T follicular helper cell (primary cell): ENCODE measurements at places on chromosomes 1 and 21.

DNA sequence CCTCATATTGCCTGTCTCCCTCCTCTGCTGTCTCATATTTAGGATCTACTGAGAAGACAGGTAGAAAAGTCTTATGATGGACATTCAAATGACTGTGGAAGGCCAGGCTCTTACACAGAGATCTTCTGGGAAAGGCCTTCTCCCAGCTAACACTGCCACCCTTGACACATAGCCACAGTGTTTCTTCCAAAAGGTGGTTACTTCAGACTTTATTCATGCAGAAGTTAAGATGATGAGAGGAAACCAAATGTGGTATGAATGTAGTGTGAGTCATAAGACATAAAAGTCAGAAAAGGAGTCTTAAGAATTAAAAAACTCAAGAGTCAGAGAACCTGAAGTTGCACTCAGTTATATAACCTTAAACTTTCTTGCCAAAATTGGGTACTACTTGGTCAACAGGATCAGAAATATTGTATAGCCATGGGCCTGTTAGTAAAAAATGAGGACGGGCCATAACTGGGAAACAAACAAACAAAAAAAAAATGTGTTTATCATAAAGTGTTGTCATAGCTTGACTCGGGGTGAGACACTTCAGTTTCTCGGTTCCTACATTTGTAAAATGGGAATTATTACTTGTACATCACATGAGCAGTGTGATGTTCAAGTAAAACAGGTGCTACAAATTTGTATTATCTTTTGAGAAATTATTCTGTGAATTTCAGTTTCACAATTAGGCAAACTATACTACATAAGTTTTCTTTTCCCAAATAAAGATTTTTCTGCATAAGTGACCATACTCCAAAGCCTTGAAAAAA, 1.2 kb upstream of the DENND1B start:
- DNase-seq: peak; percentile 1

DNA sequence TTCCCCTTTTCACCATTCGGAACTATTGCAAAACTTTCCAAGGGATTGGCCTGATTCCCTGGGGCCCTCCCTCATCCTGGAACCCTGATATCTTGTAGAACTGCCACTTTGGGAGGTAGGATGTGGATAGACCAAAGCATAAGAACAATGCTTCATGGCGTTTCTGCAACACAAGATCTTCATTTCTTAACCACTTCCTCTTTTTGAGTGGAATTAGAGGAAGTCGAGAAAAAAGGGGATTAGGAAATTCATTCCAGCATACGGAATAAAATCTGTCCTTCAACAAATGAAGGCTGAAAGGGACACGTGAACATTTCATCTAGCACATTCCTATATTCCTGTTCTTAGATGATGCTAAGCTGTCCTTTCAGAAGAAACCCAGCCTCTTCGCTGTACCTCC, 149.3 kb downstream of the HUNK start:
- DNase-seq: no peak

DNA sequence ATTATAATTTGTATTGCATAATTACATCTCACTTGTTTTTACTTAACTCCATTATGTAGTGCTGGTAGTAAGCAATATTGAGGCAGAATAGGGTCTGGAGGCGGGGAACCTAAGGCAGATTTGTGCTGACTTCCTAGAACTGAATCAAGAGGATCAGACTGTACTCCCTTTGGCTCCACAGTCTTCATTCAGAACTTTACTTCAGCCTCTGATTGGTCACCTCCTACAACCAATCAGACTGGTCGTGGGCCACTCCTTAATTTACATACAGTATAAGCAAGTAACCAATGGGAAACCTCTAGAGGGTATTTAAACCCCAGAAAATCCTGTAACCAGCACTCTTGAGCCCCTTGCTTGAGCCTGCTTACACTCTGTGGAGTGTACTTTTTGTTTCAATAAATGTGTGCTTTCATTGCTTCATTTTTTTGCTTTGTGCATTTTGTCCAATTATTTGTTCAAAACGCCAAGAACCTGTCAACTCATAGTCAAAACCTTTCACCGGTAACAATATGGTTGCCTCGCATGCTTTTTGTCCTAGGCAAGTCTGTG, 31.6 kb downstream of the ZBTB8OS start:
- DNase-seq: no peak

DNA sequence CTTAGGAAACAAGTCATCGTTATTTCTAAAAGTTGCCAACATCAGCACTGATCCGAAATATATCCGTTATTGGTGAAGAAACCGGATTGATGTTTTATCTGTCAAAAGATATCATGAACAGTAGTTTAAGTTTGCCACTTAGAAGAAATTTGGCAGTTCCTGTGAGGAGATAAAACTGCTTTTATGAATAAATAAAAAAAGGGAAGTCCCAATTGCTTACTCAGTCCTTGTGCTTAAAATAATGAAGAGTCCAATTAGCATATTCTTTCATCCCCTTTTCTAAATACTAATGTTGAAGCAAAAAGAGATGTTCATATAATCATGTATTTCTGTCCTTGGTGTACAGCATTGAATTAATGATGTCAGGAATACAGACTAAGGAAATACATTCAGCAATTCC, 164.6 kb downstream of the NCAM2 start:
- DNase-seq: no peak

- DNase-seq: no peak
Observed at GRCh38 chr1:192654591-192655251, 18.8 kb downstream of the RGS13 start.

- DNase-seq: no peak
Observed at GRCh38 chr1:24147816-24148215, 4.9 kb upstream of the IL22RA1 start.

GRCh38 chr1:228084325-228084724, 1.8 kb downstream of the ARF1 start:
- DNase-seq: no peak

DNA sequence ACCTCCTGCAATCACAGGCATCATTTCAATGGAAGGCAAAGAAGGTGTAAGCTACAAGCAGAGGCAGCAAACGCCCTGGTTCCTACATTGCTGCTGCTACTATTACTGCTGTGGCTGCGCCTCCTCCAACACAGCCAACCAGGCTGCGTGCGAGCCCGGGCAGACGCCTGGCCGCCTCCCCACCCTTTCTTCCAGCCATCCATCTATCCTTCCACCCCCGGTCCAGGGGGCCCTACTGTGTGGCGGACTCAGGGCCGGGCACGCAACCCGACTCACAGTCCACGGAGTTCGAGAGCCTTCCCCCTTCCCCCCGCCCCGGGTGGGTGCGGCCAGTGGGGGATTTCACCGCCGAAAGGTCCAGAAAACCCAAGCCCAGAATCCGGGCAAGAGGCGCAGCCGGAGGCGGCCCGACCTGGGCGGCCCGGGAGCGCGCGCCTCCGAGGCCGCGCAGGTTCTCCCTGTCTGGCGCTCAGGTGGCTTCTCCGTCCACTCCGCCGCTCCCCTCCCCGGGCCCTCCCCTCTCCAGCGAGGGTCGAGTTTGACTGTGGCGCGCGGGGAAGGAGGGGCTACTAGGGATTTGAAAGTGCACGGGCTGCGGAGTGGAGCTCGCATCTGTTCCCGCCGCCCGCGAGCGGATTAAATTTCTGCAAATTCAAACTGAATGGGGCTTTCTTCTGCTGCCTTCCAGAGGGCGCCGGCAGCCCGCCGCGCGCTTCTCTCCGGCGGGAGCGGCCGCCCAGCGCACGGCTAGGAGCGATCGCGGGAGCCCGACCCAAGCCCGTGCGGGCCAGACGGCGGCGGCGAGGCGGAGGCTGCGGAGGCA, at the start of gene HUNK:
Gene HUNK, plus strand, starts transcription at position 569 of the 823 bp plus-strand sequence. CDS start 655 bp downstream, outside the sequence.
- DNase-seq: no peak

DNA sequence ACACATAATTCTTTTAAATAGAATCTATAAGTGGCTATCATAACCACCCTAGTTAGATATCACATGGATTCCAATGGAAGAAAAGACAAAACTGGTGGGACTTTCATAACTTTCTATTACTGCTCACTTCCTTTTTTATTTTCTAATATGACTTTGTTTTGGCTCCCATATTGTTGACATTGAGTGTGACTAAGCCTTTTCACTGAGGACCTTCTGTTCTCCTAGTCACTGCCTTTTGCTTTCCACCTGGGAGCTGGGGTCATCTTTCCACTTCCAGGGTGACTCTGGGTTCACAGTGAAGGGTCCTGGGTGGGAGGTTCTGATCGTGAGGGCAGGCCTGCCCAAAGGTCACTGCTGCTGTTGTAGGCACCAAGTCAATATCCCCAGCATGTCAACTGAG, 275.8 kb downstream of the TGFB2 start:
- no peak for DNase-seq

DNA sequence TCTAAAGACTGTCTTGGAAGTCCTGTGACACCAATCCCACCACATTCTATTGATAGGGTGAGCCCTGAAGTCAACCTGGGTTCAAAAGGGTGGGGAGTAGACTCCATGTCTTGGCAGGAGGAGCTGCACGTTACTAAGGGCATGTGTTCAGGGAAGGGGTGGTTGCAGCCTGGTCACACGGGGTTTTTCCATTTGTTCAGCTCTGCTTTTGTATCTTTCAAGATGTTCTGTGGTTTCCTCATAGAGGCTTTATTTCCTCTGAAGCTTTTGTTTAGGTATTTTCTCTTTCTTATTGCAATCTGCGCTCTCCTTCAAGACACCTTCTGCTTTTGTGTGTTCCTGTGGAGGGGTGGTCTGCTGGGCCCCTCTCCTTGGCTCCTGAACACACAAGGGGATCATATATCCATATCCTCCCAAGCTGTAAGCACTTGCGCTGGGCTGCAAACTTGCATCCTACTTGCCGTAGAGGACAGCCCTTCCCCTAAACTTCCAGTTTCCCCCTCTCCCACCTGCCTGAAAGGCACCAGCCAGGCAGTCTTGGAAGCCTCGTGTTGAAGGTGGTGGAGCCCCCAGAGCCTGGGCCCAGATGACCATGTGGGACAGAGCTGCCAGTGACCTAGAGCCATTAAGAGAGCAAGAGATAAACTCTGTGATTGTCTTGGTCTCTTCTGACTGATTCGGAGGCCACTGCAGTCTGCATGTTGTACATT, 62.5 kb upstream of the TRAPPC10 start:
- no peak for DNase-seq

DNA sequence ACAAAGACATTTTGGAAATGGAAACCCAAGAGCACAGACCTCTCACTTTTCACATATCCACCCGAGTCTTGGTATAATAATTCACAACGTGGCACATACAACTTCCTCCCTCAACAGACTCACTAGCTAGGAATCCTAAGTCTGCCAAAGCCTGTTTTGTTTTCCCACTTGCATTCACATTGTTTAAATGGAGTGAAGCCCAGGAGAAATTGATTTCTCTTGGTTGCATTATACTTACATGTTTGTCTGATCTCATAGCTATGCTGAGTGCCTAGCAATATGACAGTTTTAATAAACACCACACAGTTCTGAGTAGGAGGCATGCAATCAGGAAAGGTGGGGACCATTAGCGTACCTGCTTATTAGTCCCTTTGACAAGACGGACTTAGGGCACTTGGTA, 348.6 kb upstream of the ADGRL4 start:
- DNase-seq: no peak

DNA sequence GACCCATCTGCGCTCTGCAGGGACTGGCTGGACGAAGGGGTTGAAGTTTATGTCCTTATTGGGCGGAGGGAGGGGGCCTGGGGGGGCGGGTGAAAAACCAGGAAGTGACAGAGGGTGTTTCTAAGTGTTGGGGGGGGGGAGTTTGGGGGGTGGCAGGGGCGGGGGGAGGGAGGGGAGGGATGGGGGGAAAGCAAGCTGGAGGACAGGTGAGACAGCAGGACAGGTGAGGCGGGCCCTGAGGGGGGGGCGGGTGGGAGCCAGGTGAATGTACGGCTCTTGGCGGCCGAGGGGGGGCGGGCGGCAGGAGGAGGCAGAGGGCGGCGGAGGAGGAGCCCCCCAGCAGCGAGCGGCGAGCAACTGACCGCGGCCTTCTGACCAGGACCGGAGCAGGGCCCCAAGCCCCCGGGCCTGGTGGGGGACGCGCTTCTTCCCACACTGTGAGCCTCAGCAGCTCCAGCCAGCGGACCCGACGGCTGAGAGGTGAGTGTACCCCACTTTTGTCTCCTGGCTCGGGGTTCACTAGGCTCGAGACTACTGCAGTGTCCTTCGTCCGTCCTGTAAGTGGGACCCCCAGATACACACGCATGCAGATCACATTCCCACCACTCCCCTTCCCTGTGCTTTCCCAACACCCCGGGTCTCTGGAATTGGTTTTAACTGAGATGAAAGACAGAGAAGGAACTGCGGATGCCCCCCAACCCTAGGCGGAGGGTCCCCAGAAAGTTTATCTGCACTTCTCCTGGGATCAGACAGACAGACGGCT, at the start of gene ZBTB7B:
Gene ZBTB7B, plus strand, starts transcription at position 339 of the 763 bp plus-strand sequence. CDS start 11,859 bp downstream, outside the sequence.
- no peak for DNase-seq

DNA sequence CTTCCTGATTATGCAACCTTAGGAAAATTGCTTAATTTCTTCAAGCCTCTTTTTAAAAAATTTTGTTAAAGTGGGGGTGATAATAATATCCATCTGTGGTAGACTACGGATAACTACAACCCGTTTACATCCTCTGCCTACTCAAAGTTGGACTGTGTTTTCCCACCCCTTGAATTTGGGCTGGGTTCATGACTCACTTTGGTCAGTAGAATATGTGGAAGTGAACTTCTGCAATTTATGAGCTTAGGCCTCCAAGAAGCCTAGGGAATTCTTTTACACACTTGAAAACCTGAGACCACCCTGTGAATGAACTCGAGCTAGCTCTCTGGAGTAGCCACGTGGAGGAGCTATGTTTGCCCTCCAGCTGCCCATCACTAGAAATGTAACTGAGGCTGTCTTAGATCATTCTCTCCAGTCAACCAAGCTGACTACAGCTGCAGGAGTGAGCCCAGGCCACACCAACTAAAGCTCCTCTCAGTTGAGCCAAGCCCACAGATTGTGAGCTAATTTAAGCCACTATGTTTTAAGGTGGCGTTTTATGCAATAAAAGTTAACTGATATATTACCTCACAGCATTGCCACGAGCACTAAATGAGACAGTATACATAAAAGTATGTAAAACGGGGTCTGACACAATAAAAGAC, 29.6 kb upstream of the CACHD1 start:
- no peak for DNase-seq

DNA sequence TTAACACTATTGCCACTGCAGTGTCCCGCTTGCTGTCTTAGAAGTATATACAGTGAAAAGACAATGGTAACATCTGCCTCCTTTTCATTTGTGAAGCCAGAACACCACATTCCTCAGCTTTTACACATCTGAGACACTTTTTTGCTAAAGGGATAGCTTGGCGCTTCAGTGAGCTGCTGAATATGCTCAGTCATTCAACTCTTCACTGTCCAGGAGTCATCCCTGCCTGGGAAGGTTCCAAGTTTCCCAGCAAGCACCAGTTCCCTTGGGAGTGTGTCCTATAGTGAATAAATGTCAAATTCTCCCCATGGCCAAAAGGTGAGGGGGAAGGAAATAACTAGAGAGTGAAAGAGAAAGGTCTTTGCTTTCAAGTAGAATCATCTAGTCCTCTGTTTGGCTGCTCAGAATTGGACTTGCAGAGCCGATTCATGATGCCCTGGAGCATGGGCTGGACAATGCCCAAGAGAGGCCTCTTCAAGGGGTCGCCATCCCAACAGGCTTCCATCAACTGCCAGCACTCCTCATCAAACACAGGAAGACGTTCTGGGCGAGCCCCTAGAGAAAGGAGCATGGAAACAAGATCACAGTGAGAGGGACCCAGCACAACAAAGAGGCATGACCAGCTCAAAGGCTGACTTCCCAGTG, 25.5 kb upstream of the RBBP5 start:
- DNase-seq: no peak
